ENCODE measurements at places on chromosomes 1 and 21.

DNA sequence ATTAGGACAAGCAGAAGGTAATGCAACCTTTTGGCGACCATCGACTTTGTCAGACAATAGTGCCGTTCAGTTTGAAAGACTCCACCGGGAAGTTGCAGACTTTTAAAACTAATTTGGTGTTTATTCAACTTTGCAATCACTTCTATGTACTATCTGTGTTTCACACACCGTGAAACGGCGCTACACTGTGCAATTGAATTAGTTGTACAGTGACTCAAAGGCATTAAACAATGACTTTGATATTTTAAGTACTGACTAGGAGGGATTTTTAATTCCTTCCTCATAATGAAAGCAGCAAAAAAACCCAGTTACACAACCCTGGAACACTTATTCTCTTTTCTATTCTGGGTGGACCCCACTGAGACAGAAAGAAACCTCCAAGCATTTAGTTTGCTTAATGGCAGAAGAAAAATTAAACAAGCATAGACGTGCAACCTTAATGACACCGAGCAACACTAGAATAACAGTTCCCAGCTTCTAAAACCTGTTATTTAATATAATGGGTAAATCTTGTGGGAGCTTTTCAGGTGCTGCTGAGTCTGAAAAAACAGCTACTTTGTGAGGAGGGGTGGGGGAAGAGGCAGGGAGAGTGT lies 176.8 kb downstream of the LMO4 start:
- DNase-seq, result no peak

DNA sequence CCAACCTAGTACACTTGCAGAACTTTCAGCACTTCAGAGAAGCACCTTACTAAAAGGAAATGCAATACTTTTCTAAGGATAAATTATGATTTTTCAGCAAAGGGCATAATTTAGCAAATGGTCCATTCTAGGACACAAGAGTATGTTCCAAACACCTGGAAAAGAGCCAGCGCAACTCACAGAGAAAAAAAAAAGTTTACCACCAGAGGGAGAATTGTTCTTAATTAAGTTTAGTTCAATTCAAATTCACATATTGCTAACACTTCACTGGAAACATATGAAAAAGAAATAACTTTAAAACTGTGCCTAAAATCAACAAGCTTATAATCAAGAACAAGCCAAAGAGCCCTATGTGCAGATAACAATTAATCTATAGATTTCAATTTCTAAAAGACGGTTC lies 338.1 kb downstream of the SEC16B start:
- DNase-seq, result no peak

- DNase-seq, result no peak
These were observed 38.6 kb upstream of the WLS start for GRCh38 chr1:68270951-68271350.

- no peak for DNase-seq
These were observed 17.4 kb upstream of the KCNAB2 start for GRCh38 chr1:6028042-6028850.

- DNase-seq, result no peak
These were observed 139.1 kb downstream of the KAZN start for GRCh38 chr1:14737561-14738094.

GRCh38 chr1:216168546-216168945 lies 254.7 kb downstream of the USH2A start:
- DNase-seq, result no peak

Measured in fibroblast of the conjunctiva (primary cell).